ENCODE measurements at places on chromosomes 11 and 22.

- DNase-seq: no peak
Measured at GRCh38 chr11:6418557-6419008, 311 bp downstream of the APBB1 start.

- DNase-seq: no peak
Measured at GRCh38 chr22:22030493-22031182, 48.1 kb upstream of the TOP3B start.

GRCh38 chr11:74185695-74186094 is 14.6 kb downstream of the PPME1 start:
- DNase-seq: no peak

DNA sequence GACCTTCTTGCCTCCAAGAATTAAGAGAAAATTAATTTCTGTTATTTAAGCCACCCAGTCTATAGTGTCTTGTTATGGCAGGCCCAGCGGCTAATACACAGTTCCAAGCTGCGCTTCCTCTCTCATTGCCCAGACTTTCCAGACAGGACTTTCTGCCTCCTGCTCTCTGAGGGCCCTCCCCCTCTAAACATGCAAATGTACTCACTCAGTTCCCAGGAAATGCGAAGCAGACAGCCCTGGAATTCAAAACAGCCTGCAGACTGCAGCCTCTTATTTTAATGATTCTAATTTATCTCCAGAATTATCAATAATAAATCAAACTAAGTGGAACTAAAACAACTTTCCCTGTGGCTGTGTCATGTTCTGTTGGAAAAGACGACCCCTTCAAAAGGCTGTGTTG is 115.5 kb upstream of the ISX start:
- no peak for DNase-seq

GRCh38 chr11:118436639-118437207 is 431 bp downstream of the KMT2A start:
- no peak for DNase-seq

DNA sequence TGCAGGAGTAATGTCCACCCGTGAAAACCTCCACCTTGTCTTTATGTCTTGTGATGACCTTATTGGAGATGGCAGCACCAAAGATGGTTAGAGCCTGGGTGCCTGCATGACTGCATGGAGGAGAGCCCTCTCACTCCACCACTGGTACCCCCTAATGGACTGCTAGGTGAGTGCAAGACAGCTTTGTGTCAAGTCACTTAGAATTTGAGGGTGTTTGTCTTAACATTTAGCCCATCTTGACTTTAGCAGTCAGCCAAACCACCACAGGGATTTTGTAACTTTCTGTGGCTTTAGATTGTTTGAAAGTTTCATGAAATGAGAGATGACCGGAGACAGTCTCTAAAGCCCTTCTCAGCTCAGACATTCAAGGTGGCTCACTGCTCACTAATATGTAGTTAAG is 232.9 kb upstream of the NCAM1 start:
- DNase-seq: no peak

DNA sequence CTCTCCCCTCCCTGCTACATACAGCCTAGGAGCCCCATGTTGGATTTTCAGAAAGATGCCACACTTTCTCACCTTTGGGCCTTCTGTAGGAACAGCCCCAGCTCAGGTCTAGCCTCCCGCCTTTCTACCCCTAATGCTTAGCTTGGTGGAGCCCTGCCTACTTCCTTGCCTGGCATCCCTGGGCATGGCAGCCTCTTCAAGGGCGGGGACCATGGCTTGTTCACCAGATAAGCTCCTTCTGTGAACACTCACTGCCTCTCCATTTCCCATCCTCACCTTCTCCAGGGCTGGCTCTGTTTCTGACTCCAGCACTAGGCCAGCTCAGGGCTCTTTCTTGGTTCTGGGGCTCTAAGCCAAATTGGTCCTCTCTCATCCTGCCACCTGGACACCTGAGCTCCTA is 1.4 kb downstream of the SEPTIN3 start:
- DNase-seq: no peak

- DNase-seq: no peak
Measured at GRCh38 chr11:60810569-60810968, 25.4 kb downstream of the MS4A10 start.

DNA sequence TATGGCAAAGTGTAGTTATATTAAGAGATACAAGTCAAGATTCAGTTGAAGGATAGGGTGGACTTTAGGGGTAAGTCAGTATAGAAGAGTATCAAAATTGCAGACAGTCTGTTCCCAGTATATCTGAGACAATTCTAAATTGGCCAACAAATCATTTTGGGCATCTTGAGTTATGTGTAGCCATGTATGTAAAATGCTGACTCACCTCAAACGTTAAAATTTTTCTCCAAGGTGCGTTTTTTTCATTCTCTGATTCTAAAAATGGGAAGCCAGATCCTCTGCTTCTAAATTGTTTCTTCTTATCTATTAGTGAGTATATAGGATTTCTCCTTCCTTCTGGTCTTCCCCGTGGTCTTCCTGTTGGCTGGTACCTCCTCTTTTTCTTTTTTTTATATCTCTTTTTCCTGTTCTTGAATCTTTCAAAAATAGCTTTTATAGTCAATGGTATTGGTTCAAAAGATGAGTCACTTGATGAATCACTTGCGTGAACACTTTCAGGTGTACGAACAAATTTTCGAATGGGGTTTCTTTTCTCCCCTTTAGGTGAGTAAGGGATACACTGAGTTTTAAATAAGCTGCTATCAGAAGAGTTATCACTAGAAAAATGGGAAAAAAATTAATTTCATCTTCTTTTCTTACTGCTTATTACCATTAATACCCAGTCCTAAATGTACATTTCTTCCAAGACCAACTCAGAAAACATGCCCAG is 3.2 kb downstream of the TAF1D start:
- no peak for DNase-seq

- no peak for DNase-seq
Measured at GRCh38 chr11:78857688-78858087, 283.0 kb upstream of the NARS2 start.

DNA sequence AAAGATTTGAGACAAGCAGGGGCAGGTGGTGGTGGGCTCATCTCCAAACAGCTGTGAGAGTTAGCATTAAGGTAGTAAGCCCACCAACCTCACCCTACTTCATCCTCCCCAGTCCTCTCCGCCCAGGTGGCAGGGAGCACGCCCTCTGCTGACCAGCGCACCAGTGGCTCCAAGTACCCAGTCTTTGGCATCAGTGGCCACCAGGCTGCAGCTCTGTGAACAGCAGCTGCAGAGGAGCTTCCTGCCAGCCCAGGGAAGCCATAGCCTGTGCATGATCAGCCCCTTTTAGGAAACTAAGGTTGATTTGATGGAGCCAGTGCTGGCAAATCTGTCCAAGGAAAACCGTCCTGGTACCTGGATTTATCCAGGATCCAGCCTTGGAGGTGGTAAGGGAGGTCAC is 21.7 kb downstream of the CAVIN3 start:
- DNase-seq: no peak

- DNase-seq: no peak
Measured at GRCh38 chr11:69903211-69903610, 84.0 kb upstream of the FGF3 start.

DNA sequence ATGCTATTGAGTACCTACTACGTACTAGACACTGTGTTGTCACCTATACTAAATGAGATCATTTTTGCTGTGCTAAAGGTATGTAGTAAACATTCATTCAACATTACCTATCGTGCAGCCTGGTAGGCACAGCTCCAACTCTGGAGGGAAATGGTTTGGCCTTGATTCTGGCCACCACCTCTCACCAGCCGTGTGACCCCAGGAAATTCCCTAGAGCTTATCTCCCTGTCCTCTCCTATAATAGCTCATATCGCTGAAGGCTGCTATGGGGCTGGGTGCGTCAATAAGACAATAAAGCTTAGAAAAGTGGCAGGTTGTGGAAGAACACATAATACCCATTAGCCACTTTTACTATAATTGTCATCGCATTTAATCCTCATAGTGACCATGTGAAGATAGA is 107.5 kb downstream of the MYO18B start:
- DNase-seq: no peak

- no peak for DNase-seq
Measured at GRCh38 chr11:62536301-62536957, 10.2 kb downstream of the AHNAK start.

DNA sequence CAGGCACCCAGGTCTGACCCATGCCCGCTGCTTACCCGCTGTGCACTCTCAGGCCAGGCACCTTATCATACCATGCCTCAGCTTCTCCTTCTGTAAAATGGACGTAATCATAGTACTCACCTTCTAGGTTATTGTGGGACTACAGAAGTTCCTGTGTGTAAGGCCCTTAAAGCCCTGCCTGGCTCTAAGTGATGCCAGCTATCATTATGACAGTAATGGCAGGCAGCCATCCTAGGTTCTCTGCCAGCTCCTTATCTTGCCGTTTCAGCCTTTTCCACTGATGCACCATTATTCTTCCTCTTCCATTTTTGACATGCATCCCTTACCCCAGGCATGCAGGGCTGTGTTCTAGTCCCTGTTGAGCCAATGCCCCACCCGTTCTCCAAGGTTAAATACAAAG is 57.9 kb downstream of the DBX1 start:
- DNase-seq: no peak

DNA sequence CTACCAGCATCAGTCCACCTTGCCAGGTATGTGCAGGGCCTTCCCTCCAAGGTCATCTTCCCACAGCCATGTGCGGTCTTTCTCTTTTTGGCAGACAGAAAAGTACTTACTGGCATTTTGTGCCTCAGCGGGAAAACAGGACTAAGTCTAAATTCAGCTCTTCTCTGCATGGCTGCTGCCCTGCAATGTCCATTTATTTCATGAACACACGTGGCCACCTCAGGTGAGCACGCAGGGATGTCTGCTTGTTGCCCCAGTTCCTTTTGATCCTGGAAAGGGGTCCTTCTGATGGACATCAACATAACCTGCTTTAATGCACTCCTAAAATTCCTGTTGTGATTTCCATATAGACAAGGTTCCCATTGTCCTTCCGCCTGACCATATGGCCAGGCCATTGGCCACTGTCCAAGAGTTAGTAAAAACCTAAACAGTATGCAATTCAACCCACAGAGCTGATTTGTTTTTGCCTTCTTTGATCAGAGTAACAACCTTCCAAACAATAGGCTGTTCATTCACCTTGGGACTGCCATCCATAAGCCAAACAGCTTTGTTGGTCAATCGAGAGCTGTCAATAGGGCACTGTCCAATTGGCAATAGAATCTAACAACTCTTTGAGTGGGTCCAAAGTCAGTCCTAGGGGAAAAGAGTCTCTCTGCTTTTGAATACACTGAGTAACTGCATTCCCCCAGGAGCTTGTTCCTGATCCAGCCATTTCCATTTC is 5.9 kb downstream of the TREH start:
- DNase-seq: no peak

- no peak for DNase-seq
Measured at GRCh38 chr22:29901354-29901753, 18.4 kb downstream of the MTMR3 start.

GRCh38 chr22:40250608-40251007 is 72.9 kb downstream of the TNRC6B start:
- DNase-seq: no peak

DNA sequence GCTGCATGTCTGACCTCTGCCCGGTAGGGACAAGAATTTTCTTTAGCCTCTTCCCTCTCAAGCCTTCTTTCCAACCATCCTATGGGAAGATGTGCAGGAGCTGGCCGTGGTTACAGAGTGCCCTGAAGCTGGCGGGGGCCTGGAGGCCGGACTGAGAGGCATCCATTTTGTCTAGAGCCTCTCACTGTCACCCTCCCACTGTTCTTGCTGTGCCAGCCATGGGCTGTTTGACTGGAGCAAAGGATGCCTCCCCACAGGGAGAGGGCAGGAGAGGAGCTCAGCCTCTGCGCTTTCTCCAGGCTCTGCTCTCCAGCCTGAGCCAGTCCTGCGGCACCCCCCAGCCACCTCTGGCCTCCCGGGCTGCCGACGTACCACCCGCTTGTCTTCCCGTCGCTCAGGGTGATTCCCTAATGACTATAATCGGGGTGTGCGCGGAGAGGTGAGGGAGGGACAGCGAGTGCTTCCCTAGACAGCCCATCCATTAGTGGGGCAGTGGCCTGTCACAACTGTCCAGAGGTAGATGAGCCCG is 123.8 kb downstream of the NECTIN1 start:
- no peak for DNase-seq

DNA sequence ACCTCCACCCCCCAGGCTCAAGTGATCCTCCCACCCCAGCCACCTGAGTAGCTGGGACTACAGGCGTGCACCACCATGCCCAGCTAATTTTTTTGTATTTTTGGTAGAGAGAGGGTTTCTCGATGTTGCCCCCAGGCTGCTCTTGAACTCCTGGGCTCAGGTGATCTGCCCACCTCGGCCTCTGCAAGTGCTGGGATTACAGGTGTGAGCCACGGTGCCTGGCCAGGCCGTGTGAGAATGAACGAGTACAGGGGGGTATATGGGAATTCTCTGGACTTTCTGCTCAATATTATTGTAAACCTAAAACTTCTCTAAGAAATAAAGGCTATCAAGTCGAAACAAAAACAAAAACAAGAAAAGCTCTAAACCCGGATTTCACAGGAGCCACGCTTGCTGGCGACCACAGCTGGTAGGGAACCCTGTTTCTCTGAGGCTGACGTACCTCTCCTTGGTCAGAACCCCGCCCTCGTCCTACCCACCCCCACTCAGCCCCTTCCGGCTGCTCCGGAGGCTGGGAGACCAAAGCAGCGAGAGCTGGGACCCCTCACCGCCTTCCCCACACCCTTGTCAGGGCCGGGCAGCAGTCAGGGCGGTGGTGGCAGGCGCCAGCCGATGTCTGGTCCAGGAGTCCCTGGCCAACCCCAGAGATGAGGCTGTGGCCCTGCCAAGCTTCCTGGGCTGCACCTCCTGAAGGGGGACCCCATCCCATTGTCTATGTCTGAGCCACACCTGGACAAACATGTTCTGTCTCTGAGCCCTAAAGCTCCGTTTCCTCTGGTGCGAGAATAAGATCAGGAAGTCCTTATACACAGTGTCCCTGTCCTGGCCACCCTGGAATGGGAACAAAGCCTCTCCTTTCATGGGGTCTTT is 52.1 kb downstream of the LINC01488 start:
- no peak for DNase-seq

DNA sequence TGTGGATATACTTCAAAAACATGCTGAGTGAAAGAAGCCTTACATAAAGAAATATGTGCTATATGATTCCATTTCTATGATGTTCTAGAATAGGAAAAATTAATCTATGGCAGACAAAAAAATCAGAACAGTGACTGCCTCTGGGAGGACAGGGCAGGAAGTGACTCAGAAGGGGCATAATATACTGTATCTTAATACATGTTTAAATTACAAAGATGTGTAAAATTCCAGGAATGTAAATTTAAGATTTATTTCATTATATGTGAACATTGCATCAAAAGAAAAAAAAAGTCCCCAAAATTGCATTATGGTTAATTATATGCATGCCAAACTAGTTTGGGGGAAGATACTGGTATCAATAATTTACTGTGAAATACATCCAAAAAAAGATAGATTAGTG is 32.2 kb downstream of the SBF2 start:
- DNase-seq: no peak

GRCh38 chr11:34573537-34573936 is 47.4 kb upstream of the EHF start:
- DNase-seq: no peak

GRCh38 chr22:39577900-39578299 is 7.3 kb downstream of the CACNA1I start:
- DNase-seq: no peak
